ENCODE measurements at places on chromosomes 1 and 21. TPM values are rescaled to one million over a fixed set of nuclear protein-coding genes. Genes with fewer than 3 reads are reported as not detected.

DNA sequence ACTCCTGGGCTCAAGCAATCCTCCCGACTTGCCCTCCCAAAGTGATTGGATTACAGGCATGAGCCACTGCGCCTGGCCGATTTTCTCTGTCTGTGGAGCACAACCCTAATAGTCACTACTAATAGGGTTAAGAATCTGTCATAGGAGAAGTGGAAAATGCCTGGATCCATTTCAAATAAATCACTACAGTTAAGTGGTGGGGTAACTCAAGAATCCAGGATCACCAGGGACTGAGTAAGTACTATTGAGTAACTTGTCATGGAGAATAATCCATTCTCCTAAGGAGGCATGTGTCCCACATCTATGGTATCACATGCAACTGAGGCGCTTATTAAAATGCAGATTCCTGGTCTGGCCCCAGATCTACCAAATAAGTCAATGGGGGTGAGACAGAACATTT lies 53.2 kb downstream of the OPTC start:
- peaks cover 28% of the 10 kb centered on the region for H3K4me1 ChIP-seq
- H3K27me3 ChIP-seq = no peaks in the 10 kb centered on the region
- no peaks in the 10 kb centered on the region for H3K36me3 ChIP-seq
- no peak for DNase-seq
- H3K4me3 ChIP-seq = no peak overlapping the region

- H3K27ac ChIP-seq = no peak overlapping the region
- H3K4me1 ChIP-seq = no peaks in the 10 kb centered on the region
- no peaks in the 10 kb centered on the region for H3K36me3 ChIP-seq
- H3K27me3 ChIP-seq = no peaks in the 10 kb centered on the region
- no peak for DNase-seq
- no peak overlapping the region for H3K4me3 ChIP-seq
Measured at GRCh38 chr1:228434689-228435088, 18.0 kb upstream of the TRIM17 start.

DNA sequence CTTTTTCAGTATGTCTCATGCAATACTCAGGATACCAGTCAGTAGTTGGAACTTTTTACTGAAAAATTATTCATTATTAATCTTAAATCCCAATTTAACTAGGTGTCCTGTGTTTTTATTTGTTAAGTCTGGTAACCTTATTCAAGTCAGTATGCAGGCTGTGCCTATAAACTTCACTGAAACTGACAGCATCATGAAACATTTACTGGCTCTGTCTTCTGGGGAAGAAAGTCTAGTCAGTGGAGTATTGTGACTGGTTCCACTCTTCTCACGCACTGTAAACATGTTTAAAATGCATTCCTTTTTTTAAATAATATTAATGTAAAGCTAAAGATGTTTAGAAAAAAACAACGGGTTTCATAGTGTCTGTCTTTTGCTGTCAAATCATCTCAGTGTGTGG lies 739.7 kb downstream of the LTN1 start:
- H3K4me1 ChIP-seq = peaks cover 14% of the 10 kb centered on the region
- H3K36me3 ChIP-seq = no peaks in the 10 kb centered on the region
- no peak overlapping the region for H3K27ac ChIP-seq
- no peak overlapping the region for H3K4me3 ChIP-seq
- no peaks in the 10 kb centered on the region for H3K27me3 ChIP-seq

DNA sequence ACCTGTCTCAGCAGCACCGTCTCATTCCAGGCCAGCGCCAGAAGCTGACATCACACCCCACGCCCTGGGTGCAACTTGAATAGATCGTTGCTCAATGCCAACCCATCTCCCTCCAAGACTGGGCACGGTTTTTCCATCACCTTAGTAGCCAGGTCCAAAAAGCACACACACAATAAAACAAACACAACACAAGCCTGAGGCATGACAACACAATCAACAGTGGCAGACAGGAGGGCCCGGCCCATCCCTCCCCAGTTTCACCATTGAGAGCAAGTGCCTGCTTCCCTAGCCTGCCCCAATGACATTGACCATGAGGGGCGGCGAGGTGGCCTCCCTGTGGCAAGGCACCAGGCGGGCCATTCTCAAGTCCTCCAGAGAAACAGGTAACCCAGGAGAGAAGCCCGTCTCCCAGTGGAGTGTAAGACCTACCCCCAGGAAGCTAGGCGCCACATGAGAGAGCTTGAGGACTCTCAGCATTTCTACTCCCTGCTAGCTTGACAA lies 2.7 kb downstream of the IFFO2 start:
- no peaks in the 10 kb centered on the region for H3K27me3 ChIP-seq
- peaks cover 9% of the 10 kb centered on the region for H3K36me3 ChIP-seq
- H3K27ac ChIP-seq = no peak overlapping the region
- no peak for DNase-seq
- peaks cover 21% of the 10 kb centered on the region for H3K4me1 ChIP-seq
- no peak overlapping the region for H3K4me3 ChIP-seq

- peak; percentile 57 for DNase-seq
- H3K36me3 ChIP-seq = no peaks in the 10 kb centered on the region
- H3K27ac ChIP-seq = no peak overlapping the region
- H3K27me3 ChIP-seq = no peaks in the 10 kb centered on the region
- H3K4me3 ChIP-seq = no peak overlapping the region
Measured at GRCh38 chr1:116472431-116472961, 98.3 kb downstream of the CD58 start.

- H3K4me3 ChIP-seq = peak overlapping the region; percentile 97
- H3K27me3 ChIP-seq = no peaks in the 10 kb centered on the region
- no peak overlapping the region for H3K27ac ChIP-seq
- no peaks in the 10 kb centered on the region for H3K4me1 ChIP-seq
Measured at GRCh38 chr1:160400646-160401486, 502 bp downstream of the VANGL2 start.

DNA sequence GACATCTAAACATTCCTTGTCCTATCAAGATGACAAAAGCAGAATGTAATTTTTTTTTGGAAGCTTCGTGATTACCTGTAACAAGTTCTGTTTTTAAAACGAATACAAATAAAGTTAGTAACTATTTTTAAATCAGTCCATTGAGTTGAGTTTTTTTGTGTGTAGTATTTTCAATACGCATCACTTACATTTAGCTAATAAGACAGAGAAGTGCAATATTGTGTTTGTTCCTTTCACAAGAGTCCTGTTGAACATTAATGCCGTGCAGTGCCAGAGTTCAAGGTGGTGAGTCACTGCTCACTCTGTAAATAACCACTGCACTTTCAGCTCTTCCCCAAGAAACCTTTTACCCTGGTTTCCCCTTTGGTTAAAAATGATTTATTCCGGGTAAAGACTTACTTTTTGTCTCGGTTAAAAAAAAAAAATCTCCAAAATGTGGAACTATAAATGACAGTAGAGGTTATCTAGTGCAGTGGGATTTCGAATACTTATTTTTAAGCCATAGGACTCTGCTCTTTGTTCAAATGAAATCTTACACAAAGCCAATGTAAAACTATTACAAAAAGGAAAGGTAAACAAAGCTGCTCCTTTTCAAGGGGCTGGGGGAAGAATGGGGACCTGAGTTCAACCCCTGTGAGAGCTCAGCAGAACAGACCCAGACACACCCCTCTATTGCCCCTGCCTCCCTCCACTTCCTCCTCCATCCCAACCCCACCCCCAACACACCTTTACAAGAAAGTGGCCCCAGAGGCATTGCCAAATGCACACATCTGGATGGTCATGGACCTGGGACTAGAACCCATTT lies 14.8 kb upstream of the NCMAP start:
- no peak for DNase-seq
- peaks cover 3% of the 10 kb centered on the region for H3K4me1 ChIP-seq
- H3K4me3 ChIP-seq = no peak overlapping the region
- H3K36me3 ChIP-seq = no peaks in the 10 kb centered on the region

GRCh38 chr1:199150756-199151155 lies 511.9 kb downstream of the PTPRC start:
- H3K36me3 ChIP-seq = no peaks in the 10 kb centered on the region
- no peaks in the 10 kb centered on the region for H3K27me3 ChIP-seq
- no peak overlapping the region for H3K27ac ChIP-seq
- DNase-seq = no peak
- no peaks in the 10 kb centered on the region for H3K4me1 ChIP-seq

- no peak for DNase-seq
- H3K4me3 ChIP-seq = no peak overlapping the region
- no peaks in the 10 kb centered on the region for H3K27me3 ChIP-seq
Measured at GRCh38 chr1:228976316-228976715, 241.0 kb downstream of the RHOU start.

GRCh38 chr21:15638856-15639549 lies 90.8 kb upstream of the USP25 start:
- H3K36me3 ChIP-seq = no peaks in the 10 kb centered on the region
- H3K27me3 ChIP-seq = no peaks in the 10 kb centered on the region
- H3K4me3 ChIP-seq = no peak overlapping the region

DNA sequence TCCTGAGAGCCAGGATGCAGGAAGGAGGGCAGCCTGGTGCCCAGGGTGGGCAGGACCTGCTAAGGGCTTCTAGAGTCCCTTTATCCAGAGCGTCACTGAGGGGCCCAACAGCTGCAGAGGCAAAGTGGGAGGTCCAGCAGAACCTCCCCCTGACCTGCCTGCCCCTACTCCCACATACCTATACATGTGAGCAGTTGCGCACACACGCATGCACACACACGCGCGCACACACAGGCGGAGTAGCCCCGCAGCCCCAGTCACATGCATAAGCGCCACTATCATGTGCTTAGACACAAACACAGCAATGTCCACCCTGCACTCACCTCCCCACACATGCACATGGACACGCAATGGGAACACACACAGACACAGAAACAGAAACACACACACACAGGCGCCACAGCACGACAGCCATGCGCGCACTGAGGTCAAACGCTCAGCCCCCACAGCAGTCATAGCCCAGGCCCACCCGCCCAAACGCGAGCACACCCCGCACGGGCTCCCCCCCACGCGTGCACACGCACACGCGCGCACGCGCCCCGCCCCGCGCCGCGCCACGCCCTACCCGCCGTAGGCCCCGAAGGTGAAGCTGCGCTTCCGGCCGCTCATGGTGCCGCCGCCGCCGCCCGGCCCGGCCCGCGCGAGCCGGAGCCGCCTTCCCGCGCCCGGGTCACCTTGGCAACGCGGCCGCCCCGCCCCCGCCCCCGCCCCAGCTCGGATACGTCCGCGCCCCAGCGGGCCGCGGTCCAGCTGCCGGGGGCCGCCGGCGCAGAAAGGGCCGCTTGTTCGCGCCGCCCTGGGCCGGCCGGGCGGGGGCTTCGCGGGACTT lies 17.7 kb downstream of the RAP1GAP start:
- no peak overlapping the region for H3K4me3 ChIP-seq
- H3K36me3 ChIP-seq = no peaks in the 10 kb centered on the region
- H3K27me3 ChIP-seq = peaks cover 10% of the 10 kb centered on the region

- no peaks in the 10 kb centered on the region for H3K4me1 ChIP-seq
- H3K4me3 ChIP-seq = no peak overlapping the region
- peaks cover 16% of the 10 kb centered on the region for H3K36me3 ChIP-seq
Measured at GRCh38 chr1:155424091-155424490, 103.4 kb downstream of the RUSC1 start.

DNA sequence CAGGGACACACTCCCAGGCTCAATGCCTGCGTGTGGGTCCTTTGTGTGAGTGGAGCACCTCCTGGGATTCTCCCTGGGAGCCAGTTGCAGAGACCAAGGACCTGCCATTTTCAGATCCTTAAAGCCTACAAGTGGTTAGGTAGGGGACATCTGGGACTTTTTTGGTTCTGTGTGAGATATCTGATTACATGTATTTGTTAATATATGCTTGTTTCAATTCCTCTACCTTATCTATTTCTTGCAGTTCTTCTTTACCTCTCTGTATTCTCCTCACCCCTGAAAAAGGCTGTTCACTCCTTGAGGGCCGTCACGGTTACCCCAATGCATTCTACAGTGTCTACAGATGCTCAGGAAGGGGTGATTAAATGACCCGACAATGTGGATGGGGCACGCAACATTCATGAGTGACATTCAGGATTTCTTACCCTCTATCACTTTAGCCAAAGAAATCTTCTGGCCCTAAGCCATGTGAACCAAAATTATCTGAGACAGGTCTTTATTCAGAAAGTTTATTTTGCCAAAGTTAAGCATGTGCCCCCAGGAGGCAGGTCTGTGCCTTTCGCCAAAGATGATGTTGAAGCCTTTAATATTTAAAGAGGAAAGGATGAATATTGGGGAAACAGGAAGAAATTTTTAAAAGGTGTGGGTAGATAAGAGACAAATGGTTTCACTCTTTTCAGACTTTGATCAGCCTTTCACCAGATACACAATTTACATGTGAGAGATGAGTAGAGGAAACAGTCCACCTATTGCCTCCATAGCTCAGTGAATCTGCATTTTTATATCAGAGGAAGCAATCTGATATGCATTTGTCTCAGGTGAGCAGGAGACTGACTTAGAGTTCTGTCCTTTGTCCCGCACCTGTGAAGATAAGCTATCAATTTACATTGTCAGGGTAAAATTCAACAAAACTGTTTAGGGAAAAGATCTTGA lies 44.6 kb upstream of the MPZL1 start:
- H3K27me3 ChIP-seq = no peaks in the 10 kb centered on the region
- no peaks in the 10 kb centered on the region for H3K36me3 ChIP-seq
- H3K27ac ChIP-seq = no peak overlapping the region

GRCh38 chr1:172494166-172494565 lies 38.8 kb upstream of the SUCO start:
- peaks cover 4% of the 10 kb centered on the region for H3K4me1 ChIP-seq
- H3K4me3 ChIP-seq = no peak overlapping the region
- H3K36me3 ChIP-seq = no peaks in the 10 kb centered on the region
- H3K27me3 ChIP-seq = peaks cover 6% of the 10 kb centered on the region
- DNase-seq = no peak

GRCh38 chr1:20138346-20138745 lies 777 bp upstream of the PLA2G2F start:
- H3K4me3 ChIP-seq = no peak overlapping the region
- no peak overlapping the region for H3K27ac ChIP-seq

DNA sequence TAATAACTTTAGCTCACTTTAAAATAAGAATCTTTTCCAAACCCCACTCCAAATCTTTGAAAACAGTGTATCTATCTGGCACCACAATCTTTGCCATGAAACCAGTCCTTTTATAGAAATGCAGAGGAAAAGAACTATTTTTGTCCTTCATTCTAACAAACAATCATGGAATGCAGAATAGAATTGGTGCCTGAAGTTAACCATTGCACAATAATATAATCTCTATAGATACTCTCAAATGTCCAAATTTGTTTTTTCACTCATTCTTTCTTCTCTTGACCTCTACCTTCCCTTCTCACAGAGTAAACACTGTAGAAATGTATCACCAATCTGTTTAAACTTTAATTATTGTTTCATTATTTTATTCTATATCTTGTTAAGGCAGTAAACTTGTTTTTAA lies 34.8 kb downstream of the TTLL7 start:
- H3K27ac ChIP-seq = no peak overlapping the region
- no peaks in the 10 kb centered on the region for H3K27me3 ChIP-seq
- H3K36me3 ChIP-seq = no peaks in the 10 kb centered on the region

The SLC9C2 gene
- polyA plus RNA-seq = not detected

The PTGS2 gene
- polyA plus RNA-seq = 5.9 TPM

The ZMYND12 gene
- 0.45 TPM for polyA plus RNA-seq

The TMCC2 gene
- 5.3 TPM for polyA plus RNA-seq

The TMEM52 gene
- polyA plus RNA-seq = 3.8 TPM

The GNL2 gene
- polyA plus RNA-seq = 43.7 TPM

The NES gene
- 15.8 TPM for polyA plus RNA-seq

The PRAMEF12 gene
- polyA plus RNA-seq = not detected

Measured in SK-N-SH (cell line).